ENCODE measurements at places on chromosomes 1 and 21. TPM values are rescaled to one million over a fixed set of nuclear protein-coding genes. Genes with fewer than 3 reads are reported as not detected.

DPYD gene
- 1.7 TPM for total RNA-seq

MX2 gene
- 0.06 TPM for total RNA-seq

SFN gene
- total RNA-seq: 565 TPM

EXO1 gene
- 22.6 TPM for total RNA-seq

VTCN1 gene
- total RNA-seq: not detected

AGT gene
- total RNA-seq: 0.12 TPM

ADAM30 gene
- not detected for total RNA-seq

NBPF6 gene
- not detected for total RNA-seq

GJB4 gene
- 0.13 TPM for total RNA-seq

PAQR6 gene
- 4.9 TPM for total RNA-seq

MYOG gene
- total RNA-seq: not detected

BRDT gene
- not detected for total RNA-seq

SPRR3 gene
- total RNA-seq: not detected

PCP4 gene
- not detected for total RNA-seq

HCRTR1 gene
- total RNA-seq: 0.04 TPM

NPHS2 gene
- total RNA-seq: not detected

CD1E gene
- total RNA-seq: not detected

PKLR gene
- not detected for total RNA-seq

PTPN7 gene
- not detected for total RNA-seq

UTS2 gene
- not detected for total RNA-seq
